ENCODE measurements at places on chromosomes 2 and 18. TPM values are rescaled to one million over a fixed set of nuclear protein-coding genes. Genes with fewer than 3 reads are reported as not detected.

- H3K4me3 ChIP-seq = no peak overlapping the region
- H3K27me3 ChIP-seq = peaks cover 4% of the 10 kb centered on the region
- DNase-seq = no peak
- peaks cover 7% of the 10 kb centered on the region for H3K4me1 ChIP-seq
Measured at GRCh38 chr2:446963-447530, 159.2 kb upstream of the ALKAL2 start.

Gene RUFY4
- total RNA-seq = 0.55 TPM

Gene MC2R
- not detected for total RNA-seq

- no peaks in the 10 kb centered on the region for H3K4me1 ChIP-seq
- DNase-seq = no peak
- H3K27me3 ChIP-seq = no peaks in the 10 kb centered on the region
- H3K36me3 ChIP-seq = no peaks in the 10 kb centered on the region
- H3K4me3 ChIP-seq = no peak overlapping the region
Measured at GRCh38 chr2:52292801-52293200, 1260.9 kb upstream of the NRXN1 start.

Gene FAM110C
- total RNA-seq = 0.08 TPM

Gene ACVR2A
- 1.4 TPM for total RNA-seq

- H3K36me3 ChIP-seq = no peaks in the 10 kb centered on the region
- no peak overlapping the region for H3K27ac ChIP-seq
- DNase-seq = no peak
- H3K27me3 ChIP-seq = no peaks in the 10 kb centered on the region
- H3K4me1 ChIP-seq = no peaks in the 10 kb centered on the region
- no peak overlapping the region for H3K4me3 ChIP-seq
Measured at GRCh38 chr2:235765181-235765820, 271.5 kb downstream of the AGAP1 start.

- no peaks in the 10 kb centered on the region for H3K36me3 ChIP-seq
- H3K4me1 ChIP-seq = peaks cover 16% of the 10 kb centered on the region
- DNase-seq = peak; percentile 51
- H3K27ac ChIP-seq = no peak overlapping the region
- peaks cover 42% of the 10 kb centered on the region for H3K27me3 ChIP-seq
- H3K4me3 ChIP-seq = peak overlapping the region; percentile 40
Measured at GRCh38 chr2:74440378-74441169, 1.2 kb downstream of the RTKN start.

Gene CACNB4
- 0.47 TPM for total RNA-seq

Gene PTPRN
- not detected for total RNA-seq

DNA sequence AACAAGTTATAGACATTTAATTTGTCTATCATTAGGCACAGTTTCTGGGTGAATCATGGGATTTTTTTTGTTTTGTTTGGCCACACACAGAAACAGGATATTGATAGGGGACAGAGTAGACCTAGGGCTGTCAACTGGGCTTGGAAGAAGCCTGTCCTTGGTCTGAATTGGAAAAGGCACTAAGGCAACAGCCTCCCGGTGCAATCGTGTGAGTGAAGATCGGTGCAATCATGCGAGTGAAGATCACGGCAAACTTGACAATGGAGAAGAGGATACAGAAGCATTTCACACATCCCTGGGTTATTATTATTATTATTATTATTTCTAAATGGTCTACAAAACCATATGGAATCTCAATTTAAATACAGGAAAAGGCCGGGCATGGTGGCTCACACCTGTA lies 94.5 kb downstream of the ACKR3 start:
- H3K27ac ChIP-seq = no peak overlapping the region
- H3K36me3 ChIP-seq = no peaks in the 10 kb centered on the region
- H3K4me1 ChIP-seq = no peaks in the 10 kb centered on the region
- H3K27me3 ChIP-seq = peaks cover 9% of the 10 kb centered on the region
- DNase-seq = no peak
